ENCODE measurements at places on chromosomes 6 and 20. TPM values are rescaled to one million over a fixed set of nuclear protein-coding genes. Genes with fewer than 3 reads are reported as not detected.

Gene SAMD3
- total RNA-seq = 0.26 TPM

Gene SRSF3
- total RNA-seq = 954 TPM

Gene WFDC5
- total RNA-seq = not detected

- DNase-seq = no peak
These were observed 253.3 kb upstream of the JAG1 start for GRCh38 chr20:10927011-10927583.

DNA sequence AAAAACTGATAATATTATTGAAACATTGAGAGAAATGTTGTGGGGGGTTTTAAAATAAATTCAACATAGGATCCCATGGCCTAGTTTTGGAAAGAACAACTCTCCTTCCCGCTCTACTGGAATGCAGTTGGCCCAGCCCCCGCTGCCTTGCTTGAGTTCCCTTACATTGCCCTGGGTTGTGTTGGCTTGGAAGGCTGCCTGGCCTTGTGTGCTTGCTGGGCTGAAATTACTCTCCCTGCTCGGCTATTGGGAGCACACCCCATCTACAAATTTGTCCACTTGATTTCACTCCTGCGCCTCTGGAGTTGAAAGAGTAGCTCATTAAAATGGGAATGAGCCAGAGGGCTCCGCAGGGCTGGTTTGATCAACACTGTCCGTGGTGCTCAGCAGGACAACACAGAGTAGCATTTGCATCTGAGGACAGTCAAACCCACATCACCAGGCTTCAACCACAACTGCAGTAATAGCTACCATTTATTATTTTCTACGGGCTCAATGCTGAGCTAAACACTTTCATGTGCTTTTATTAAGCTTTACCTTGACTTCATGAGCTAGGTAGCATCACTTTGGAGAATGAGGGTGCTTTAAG lies 35.2 kb downstream of the DOK5 start:
- peak; percentile 40 for DNase-seq

DNA sequence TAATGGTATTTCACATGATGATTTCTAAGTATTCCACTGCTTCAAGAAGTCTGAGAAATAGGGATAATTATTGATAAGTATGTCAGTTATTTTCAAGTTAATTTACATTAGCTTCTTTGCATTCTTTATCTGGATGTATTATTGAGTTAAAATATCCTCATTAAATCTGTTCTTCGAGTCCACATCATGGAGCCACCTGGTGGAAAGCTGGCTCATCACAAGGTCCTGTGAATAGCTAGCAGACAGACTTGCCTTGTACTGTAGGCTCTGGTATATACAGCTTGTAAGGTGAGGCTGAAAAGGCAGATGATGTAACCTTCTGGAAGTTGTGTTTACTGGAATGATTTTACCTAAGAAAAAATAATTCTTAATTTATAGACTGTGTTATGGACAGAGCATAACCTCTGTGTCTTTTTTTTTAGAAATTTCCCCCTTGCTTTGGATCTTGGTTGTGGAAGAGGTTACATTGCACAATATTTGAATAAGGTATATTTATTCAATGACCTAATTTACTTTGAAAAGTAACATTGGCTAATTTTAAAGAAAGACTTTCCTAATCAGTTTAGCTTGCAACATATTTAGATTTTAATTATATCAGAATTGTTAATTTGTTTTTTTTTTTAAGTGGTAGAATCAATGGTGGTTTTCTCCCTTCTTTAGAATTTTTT lies 3.5 kb downstream of the NDUFAF5 start:
- DNase-seq = peak; percentile 46

DNA sequence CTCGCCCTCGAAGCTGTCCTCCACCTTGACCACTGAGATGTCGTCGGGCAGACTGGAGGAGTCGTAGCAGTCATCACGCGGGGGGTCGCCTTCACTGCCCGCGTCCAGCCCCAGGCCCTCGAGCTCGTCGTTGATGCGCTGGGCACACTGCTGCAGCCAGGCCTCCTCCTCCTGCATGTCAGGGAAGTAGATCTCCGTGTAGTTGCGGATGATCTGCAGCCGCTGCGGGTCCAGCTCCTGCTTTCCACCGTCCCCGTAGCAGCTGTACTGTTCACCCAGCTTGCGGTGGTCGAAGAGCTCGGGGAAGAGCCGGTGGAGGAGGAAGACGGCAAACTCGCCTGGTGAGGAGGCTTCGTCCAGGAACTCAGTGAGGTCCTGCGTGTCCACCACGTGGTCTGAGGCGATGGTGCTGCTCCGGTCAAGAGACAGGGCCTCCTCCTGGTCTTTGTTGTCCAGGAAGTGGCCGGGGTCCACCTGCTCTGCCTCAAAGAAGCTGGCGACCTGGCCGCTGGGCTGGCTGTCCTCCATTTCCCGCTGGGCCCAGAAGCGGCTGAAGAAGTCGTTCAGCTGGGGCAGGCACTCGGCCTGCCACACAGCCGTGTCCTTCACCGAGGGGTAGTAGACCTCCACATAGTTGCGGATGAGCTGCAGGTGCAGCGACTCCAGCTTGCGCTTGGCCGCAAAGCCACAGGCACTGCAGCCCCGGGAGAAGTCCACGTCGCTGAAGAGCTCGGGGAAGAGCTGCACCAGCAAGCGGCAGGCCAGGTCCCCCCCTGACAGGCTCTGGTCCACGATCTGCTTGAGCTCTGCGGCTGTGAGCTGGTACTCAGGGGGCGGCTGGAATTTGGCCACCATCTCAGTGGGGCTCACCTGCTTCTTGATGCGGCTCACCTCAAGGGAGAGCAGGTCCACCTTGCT lies 41.9 kb downstream of the MTRES1 start:
- no peak for DNase-seq
